A549 (cell line): ENCODE measurements at places on chromosomes 2 and 18.
A peak's percentile ranks its signal among the peaks of the same experiment; 100 is the strongest.

DNA sequence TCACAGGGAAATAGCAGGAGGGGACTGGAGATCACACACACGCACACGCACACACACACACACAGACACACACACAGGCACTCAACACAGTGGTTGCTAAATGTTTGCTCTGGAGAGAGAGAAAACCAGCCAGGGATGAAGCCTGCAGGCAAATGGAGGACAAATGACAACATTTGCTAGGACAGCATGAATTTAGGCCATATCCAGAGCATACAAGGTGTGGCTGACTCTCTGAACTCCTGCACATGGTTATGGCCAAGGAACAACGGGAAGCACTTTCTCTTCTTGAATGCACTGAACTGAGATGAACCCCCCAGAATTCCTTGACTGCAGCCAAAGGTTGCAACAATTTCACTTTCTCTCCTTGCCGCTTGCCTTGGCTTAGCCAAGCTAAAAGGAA, 230.0 kb upstream of the RASGRP3 start:
- no peak for DNase-seq

- DNase-seq = peak; percentile 43
Observed at GRCh38 chr2:136423516-136423996, 305.6 kb upstream of the CXCR4 start.

DNA sequence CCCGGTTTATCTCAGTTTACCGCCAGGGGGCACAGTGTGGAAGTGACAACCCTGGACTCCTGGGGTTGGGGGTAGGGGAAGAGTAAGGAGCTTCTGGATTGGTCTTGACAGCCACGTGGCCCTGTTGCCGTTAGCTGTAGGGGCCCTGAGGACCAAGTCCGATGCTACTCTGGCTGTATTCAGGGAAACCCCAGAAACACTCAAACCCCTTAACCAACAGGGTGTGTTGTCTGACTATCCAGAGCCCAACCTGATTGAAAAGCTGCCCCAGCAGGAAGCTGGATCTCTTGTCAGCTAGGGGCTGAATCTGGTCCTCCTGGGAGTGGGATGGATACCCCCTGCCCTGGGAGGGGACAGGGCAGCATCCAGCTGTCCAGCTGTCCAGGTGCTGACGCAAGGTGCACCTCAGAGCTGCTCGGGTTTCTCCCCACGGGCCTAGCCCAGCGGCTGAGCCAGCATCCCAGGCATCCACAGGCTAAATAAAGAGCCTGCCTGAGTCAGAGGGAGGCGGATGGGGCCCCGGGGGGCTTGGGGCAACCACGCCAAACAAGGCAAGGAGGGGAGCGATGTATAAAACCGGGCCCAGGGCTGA, 3.1 kb upstream of the GMPPA start:
- peak; percentile 78 for DNase-seq

- DNase-seq = peak; percentile 95
Observed at GRCh38 chr2:74740741-74741431, 86.8 kb downstream of the SEMA4F start.

GRCh38 chr2:236607471-236608187, 38.0 kb downstream of the ACKR3 start:
- DNase-seq = peak; percentile 11

DNA sequence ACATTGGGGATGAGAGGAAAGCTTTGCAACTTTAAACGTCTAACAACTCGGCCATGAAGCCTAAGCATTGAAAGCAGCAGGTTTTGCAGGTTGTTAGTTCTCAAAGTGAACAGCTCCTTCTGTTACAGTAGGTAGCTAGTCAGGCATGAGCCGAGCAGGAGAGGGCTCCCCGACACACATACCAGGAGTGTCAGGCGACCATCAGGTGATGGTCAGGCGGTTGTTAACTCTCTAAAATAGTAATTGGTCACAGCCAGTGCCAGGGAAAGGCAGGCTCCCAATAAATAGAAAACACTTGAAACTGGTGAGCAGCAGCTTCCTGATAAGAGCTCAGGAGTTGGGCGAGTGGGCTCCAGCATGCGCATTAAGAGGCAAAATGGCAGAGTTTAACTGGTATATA, 53.5 kb upstream of the DAPL1 start:
- no peak for DNase-seq

- DNase-seq = no peak
Observed at GRCh38 chr2:222862909-222863544, 2.2 kb downstream of the ACSL3 start.

DNA sequence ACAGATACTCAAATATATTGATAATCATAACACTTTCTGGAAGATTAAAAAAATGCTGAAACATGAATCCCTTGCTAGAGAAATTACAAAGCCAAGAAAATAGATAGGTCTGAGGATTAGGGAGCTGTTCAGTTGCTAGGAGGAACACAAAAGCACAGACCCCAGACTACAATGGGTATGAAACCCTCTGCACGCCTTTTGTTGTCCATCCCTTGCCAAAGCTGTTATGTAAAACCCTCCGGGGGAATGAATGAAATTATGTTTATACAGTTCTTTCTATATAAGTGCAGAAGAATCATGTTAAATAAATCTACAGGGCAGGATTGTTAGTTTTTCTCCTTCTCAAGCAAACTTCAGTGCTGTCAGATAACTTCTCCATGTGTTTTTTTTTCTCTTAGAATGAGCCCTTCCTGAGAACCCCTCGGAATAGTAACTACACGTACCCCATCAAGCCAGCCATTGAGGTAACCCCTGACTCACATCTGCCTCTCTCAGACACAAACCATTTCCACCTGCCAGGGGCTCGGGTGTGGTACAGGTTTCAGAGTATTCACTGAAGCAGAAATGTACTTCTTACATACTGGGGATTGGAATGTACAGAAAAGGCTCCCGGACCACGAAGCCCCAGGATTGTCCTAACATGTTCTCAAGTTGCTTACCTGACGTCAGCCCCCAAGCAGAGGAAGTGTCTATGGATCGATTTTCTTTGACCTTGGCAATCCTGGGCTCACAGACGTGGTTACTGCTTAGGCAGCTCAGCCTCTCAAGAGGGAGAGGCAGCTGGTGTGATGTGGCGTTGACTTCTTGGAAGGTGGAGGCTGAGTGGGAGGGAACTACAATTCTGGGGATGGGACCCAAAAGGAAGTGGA, 118.0 kb downstream of the PLB1 start:
- no peak for DNase-seq

DNA sequence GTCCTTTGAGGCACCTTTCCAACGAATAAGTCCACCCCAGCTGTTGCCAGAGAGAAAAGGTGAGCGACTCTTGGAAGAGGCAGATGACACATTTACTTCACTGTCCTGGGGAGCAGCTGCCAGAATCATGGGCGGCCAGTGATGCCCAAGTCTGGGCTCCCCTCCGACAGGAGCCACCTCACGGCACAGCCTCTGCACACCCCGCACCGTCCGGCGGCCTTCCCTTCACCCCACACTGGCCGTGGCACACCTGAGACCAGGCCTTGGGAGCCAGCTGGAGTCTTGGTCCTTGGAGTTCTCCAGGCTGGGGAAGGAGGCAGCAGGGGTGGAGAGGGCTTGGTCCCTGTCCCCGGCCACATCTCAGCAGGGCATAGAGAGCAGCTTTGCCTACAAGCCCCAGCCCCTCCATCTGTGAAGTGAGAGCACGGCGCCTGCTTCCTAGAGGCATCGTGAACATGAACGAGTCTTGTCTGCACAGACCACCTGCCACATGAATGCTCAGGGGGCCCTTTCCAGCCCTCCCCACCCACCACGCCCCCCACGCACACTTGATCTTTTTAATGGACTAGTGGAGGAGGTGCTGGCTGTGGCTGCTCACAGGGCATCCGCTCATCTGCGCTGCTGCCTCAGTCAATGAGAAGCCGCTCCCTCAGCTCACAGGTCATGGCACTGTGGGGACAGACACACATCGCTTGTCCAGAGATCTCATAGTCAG, 400.2 kb upstream of the MYT1L start:
- no peak for DNase-seq
